NCI-H1694 treated with DMSO at 0.1 percent for 48 hours (cell line): ENCODE measurements at places on chromosomes 11 and 22.
A peak's percentile ranks its signal among the peaks of the same experiment; 100 is the strongest.

GRCh38 chr22:33919391-33920196 lies 682 bp downstream of the LARGE1 start:
- DNase-seq = no peak

- no peak for DNase-seq
These were observed 885 bp downstream of the TRMU start for GRCh38 chr22:46336119-46337078.

DNA sequence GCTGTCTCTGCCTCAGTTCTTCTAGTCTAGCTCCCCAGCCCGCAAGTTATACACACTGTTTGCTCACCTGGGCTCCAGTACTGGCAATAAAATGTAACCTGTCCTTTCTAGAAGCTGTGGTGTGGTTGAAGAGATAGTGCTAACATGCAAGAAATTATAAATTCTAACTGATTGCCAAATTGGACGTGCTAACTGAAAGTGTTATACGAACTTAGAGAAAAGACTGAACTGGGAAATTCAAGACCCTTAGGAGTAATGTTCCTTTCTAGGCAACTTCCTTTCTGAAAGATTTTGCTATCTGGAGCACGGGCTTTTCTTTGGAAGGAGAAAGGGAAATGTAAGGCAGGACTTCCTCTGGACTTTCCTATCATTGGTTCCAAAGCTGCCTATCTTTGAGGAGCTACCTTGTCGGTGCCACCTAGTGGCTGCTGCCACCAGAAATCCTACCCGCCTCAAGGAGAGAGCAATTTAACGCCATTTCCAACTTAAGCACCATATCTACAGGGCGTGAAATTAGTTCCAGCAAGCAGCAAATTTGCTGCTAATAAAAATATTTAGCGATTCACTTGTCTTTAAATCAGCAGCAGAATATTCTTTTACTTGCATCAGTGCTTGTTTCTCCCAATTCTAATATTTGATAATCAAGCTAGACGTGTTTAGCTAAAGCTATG lies 12.7 kb upstream of the TMEM218 start:
- DNase-seq = no peak

GRCh38 chr22:50621948-50622722 lies 5.8 kb downstream of the ARSA start:
- DNase-seq = peak; percentile 6

DNA sequence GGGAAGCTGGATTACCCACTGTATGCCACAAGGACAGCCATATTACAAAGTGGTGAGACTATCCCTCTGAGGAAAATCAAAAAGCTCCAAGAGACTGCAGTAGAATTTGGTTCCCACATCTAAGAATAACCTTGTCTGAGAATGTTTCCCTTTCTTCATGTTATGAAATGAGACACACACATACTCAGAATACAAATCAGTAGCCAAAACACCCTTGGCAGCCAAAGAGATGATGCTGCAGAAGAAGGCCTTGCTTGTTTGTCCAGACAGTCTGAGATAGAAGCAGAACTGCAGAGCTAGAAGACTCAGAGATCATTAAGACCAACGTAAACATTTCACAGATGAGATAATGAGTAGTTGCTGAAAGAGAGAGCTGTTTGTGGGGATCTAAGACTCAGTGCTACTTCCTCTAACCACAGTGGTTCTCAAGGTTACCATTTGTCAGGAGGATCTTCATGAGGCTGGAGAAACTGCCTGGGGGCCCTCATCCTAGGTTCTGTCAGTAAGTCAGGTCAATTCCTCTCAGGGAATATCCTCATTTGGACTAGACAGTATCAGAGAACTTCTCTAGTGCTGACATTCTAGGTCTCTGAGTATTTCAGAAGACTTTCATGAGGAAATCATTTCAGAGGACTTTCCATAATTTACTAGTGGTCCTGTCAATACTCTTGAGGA lies 38.9 kb downstream of the RELT start:
- DNase-seq = no peak

DNA sequence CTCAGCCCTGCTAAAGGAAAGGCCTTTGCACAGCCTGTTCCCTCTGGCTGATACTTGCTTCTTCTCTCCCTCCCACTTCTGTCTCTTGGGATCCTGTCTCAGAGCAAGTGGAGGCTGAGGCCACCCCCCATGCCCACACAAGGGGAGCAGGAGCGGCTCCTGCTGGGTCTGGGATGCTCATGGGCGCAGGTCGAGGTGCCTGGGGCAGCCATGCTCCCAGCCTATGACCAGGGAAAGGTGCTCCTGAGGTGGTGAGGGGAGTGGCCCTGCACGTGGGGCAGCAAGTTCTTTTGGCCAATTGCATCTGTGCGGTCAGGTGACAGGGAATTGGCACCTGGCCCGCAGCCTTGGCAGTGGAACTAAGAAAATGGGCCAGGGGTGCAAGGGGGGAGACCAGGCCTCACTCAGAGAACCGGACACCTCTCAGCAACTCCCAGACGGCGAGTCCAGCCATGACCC lies 1.5 kb downstream of the MAPK11 start:
- DNase-seq = no peak

GRCh38 chr22:48198489-48199459 lies 1436.3 kb downstream of the TBC1D22A start:
- DNase-seq = no peak

DNA sequence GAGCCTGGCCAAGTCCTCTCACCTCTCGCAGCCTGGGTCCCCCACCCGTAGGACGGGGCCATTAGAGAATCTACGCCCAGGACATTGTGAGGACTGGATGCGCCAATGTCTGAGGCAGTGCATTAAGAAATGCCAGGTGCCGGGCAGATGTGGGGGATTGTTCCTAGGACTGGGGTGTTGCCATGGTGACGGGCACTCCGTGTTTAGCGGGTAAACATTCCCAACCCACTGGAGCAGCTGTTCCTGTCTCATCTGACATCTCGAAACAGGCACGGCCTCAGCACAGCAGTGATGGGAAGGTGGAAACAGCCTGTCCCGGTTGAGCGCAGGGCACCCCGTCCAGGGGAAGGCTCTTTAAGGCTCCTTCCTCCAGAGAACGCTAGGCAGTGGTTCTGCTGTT lies 99.6 kb upstream of the RTL6 start:
- peak; percentile 94 for DNase-seq

- DNase-seq = no peak
These were observed 1.2 kb downstream of the KMT2A start for GRCh38 chr11:118437208-118438125.

DNA sequence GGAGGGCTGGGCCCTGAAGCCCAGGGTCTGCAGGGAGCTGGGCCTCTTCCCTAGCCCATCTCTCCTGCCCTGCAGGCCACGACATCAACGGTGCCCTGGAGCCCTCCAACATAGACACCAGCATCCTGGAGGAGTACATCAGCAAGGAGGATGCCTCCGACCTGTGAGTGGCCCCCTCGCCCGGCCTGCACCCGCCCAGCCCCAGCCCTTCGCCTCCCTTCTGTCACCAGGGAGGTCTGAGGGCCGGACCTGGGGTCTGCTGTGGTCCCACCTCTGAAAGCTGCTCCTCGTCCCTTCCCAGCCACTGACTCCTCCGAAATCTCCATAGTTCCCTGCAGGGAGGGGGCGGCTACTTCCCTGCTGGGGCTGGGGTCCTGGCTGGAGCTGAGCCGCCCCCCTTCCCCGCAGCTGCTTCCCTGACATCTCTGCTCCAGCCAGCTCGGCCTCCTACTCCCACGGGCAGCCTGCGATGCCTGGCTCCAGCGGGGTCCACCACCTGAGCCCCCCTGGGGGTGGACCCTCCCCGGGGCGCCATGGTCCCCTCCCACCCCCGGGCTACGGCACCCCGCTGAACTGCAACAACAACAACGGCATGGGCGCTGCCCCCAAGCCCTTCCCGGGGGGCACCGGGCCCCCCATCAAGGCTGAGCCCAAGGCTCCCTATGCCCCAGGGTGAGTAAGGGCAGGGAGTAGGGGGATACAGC lies 13.3 kb downstream of the MYRF start:
- no peak for DNase-seq

DNA sequence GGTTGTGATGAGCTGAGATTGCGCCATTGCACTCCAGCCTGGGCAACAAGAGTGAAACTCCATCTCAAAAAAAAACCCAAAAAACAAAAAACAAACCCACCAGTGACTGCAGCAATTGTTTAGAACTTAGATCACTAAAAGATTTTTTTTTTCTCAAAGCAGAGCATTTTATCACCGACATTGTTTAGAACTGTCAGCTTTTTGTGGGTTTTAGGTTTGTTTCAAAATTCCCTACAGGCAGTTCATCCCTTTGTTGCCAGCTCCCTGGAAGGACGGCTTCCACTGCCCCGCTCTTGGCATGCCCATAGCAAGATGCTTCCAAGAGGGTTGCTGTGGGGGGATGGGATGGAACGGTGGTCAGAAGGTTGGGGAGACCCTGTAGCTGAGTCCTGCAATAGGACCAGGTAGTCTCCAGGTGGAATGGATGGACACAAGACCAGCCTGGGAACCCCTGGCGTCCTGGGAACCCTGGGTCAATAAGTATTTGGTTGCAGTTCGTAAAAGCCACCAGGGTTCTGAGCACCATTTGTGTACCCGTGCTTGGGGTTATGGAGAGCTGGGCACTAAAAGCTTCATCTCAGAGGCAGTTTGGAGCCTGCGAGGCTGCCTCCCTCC lies 46.7 kb downstream of the TSPAN18 start:
- no peak for DNase-seq

- no peak for DNase-seq
These were observed 465 bp downstream of the SUN2 start for GRCh38 chr22:38755155-38755910.

DNA sequence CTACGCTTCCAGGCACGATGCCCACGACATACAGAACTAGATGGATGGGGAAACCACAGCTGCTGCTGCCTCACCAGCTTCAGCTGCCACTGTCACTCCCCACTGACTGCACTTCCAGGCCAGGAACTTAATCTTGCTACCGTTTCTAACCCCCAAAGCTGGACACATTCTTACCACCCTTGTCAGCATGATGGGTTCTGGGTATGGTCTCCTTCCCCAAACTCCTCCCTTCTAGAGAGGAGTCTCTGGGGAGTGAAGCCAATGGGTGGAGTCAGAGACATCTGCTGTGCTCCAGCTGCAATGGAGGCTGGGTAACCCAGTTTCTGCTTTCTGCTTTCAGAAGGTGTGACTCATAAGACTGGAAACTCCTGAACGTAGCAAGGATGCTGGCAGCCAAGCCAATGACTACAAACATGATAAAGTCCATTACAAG lies 87.0 kb upstream of the THY1 start:
- DNase-seq = no peak

DNA sequence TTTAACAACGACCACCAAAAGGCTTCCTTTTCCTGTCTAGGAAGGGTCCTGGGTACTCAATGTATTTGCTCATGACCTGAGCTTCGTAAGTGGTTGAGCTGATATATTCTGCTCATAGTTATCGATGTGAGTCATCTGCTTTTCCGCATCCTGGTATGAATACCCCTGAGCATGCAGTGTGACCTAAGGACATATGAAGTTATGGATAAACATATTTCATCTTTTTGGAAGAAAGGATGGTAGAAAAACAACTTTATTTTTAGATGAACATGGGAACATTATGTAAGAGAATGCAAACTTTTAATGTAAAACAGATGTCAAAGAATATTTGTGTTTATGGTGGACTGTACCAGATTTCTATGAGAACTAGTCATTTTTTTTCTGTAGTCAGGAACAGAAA lies 28.4 kb downstream of the TRPC6 start:
- DNase-seq = no peak

- DNase-seq = no peak
These were observed 29.4 kb upstream of the LYVE1 start for GRCh38 chr11:10597877-10598351.

DNA sequence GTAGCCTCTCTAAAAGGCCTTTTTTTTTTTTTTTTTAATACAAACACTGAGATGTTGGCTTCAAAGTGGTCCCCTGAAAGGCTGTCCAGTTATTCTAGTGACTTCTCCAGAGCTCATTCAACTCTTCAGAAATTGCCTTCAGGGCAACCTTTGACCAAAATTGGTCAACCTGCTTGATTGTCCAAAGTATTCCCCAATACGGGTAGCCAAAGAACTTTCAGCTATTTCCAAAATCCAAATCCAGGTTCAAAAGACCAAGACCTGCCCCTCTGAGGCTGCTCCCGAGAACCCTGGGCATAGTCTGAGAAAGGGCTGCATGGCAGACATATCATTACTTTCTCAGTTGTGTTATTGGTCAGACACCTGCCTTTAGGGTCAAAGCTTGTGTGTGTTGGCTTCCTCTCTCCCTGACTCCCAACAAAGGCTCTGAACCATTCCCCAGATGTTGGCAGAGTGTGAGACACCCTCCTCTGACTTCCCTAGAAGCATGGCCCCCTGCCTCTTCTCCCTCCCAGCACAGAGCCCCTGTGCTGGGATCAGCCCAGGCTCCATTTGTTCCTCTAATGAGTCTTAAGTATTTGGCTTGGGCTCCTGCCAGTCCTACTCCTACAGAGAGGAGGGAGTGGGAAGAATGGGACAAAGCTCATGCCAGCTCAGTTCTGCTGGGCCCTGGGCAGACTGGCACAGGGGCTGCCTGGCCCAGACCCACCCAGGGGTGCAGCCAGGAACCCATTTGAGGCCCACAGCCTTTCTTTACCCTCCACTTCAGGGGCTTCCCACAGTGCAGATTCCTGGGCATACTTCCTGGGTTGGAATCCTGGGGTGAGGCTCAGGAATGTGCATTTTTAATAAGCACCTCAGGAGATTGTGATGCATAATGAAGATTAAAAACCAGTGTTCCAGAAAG lies 30.3 kb downstream of the TNKS1BP1 start:
- no peak for DNase-seq

DNA sequence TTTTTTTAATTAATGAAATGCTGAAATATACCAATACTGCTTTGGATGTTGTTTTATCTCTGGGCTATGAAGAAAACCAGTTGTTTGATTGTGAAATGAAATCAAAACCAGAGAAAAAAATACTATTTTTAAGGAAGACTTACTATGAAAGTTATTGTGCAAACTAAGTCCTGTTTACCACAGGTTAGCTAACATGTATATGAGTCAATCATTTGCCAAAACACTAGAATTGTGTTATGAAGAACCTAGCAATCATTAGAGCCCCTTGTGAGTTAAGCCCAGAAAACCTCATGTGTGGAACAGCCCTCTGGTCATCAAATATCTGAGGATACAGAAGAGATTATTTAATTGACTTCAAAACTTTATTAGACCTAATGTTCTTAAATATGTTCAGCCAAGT lies 83.7 kb downstream of the FAT3 start:
- DNase-seq = no peak

GRCh38 chr11:27300974-27301373 lies 62.0 kb downstream of the CCDC34 start:
- no peak for DNase-seq

GRCh38 chr11:36404831-36405230 lies 105.2 kb downstream of the TRAF6 start:
- DNase-seq = no peak

GRCh38 chr11:93080146-93080759 lies 110.8 kb downstream of the MTNR1B start:
- DNase-seq = no peak

GRCh38 chr11:71144010-71144409 lies 108.4 kb downstream of the SHANK2 start:
- no peak for DNase-seq

GRCh38 chr11:15097411-15097810 lies 17.3 kb upstream of the INSC start:
- no peak for DNase-seq

- no peak for DNase-seq
These were observed 19.2 kb upstream of the RRAS2 start for GRCh38 chr11:14378171-14378570.
